ENCODE measurements at places on chromosomes 1 and 21.

- no peak for DNase-seq
Observed at GRCh38 chr1:84268346-84268745, 33.2 kb upstream of the SAMD13 start.

- DNase-seq: no peak
Observed at GRCh38 chr1:194538453-194538852, 1352.0 kb upstream of the B3GALT2 start.

- DNase-seq: no peak
Observed at GRCh38 chr21:45049714-45050344, 24.6 kb upstream of the ADARB1 start.

DNA sequence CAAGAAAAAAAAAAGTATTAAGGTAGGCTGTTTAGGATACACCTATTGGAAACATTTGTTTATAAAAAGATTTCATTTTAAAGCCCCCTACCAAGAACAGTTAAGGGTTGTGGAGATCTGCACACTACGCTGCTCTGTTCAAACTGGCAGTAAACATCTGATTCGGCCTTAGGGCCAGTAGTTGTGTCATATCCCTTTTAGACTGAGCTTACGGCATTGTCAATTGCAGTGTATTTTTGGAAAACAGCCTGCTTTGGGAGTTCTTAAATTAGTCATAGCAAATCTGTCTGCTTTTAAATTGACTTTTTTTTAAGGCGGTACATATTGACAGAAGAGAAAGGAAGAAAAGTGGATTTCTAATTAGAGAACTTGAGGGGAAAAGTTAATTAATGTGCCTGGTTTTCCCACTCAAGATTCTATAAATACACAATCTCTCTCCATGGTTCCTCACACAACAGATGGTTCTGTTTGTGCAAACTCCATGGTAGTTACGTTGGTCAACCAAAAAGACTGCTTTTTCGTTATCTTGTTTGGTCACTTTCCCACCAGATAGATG is 1.7 kb upstream of the ELK4 start:
- DNase-seq: no peak

- no peak for DNase-seq
Observed at GRCh38 chr1:60463786-60464185, 390.2 kb upstream of the C1orf87 start.

DNA sequence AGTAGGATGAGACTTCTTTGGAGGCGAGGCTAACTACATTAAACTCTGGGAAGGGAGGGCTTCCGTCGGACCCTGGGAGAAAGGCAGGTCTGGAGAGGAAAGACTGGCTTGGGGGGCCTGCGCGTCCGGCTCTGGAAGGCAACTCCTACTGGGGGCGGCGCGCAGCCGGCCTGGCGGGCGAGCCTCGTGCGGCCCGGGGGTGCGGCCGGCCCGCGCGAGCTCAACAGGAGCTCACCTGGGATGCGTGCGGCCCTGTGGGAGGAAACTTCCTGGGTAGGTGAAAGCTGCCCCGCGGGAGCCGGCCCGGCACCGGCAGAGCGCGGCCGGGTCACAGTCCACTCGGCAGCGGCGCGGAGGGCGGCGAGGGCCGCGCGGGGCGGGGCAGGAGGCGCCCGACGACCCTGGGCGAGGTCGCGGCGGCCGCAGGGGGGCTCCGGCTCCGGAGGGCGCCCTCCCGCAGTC is 449 bp downstream of the EPS15 start:
- DNase-seq: no peak

DNA sequence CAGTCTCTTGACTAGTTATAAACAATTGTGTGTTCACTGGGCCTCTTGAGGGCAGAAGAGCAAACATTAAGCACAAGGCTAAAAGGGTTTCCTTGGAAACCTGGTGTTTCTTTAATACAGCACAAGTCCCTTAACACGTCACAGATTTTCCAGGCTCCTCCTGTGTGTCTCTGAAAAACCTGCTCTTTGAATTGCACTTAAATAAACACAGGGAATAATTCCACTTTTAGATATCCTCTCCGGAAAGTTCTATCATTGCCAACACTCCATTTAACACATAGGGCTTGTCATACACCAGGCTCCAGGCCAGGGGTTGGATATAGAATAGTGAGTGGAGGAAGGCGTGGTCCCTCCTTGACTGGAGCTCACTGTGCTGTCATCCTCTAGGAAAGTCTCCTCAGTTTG is 442.6 kb downstream of the DSCAM start:
- no peak for DNase-seq

GRCh38 chr1:236502972-236503639 is 20.7 kb upstream of the LGALS8 start:
- no peak for DNase-seq
